ENCODE measurements at places on chromosomes 13 and 19.

- no peak for DNase-seq
Observed at GRCh38 chr19:29841559-29842367, 30.0 kb downstream of the CCNE1 start.

DNA sequence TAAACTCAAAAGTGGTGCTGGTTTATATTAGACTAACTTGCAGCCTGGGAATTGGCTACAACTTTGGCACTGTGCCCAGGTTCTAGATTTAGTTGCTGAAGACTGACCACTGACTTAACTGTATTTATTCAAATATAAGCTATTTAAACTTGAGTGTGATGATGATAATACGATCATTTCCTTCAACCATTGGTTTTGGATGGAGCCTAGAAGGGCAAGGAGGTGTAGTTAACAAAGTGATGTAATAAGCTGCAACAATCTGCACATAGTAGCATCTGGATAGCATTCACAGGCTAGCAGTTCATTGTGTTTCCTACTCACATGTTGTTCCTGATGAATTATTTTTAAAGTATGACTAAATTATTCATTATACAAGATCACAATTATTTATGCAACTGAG is 55.2 kb upstream of the DACH1 start:
- DNase-seq: no peak

DNA sequence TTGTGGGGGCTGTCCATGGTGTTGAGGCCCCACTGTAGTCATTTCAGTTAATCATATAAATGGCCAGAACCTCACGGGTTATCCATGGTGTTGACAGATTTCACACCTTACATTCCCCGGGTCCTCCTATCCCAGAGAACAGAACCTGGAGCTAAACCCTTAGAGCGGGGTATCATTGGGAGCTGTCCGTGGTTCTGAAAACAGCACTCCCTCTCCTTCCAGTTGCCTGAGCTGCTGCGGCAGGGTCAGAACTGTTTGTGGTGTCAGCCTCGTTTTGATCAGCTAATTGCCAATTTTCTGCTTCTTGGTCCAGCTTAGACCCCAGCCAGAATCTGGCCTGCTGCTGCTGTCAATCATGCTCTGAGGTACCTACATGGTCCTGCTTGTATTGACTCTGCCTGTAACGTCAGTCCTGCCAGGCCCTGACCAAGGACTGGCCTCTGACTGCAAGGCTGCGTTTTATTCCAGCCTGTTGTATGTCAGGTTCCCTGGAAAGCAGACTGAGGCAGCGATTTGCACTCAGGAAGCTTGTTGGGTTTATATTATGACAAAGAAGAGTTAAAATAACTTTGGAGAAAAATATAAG is 55.8 kb upstream of the KCTD15 start:
- no peak for DNase-seq

DNA sequence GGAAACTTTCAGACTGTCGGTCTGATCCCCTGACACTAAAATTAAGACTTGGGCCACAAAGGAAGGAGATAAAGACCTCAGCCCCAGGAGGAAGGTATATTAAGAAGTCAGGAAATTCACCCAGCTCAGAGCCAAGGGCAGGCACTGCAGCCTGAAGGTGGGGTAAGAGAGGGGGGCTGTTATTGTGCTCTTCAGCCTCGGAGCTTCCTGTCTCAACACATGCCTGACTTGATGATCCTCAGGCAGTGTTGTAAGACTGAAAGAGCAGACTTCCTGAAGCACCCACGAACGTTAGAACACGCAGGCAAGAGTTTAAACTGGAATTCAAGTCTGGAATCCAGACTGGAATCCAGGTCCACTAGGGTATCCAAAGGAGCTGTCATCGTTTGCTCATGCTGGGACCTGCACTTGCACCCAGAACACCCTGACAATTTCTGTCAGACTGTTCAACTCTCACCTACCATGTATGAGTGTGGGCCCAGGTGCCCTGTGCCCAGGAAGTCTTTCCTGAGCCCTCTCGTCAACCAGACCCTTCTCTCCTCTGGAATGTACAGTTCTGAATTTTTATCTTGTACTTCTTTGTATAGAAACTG is 10.7 kb upstream of the FLT1 start:
- DNase-seq: no peak

- no peak for DNase-seq
Observed at GRCh38 chr19:10361569-10362011, 18.8 kb downstream of the TYK2 start.

GRCh38 chr13:23667750-23668149 is 97.5 kb downstream of the TNFRSF19 start:
- no peak for DNase-seq

- DNase-seq: no peak
Observed at GRCh38 chr13:113489549-113490495, 689 bp downstream of the DCUN1D2 start.

- no peak for DNase-seq
Observed at GRCh38 chr13:101869553-101869952, 417.1 kb downstream of the ITGBL1 start.

DNA sequence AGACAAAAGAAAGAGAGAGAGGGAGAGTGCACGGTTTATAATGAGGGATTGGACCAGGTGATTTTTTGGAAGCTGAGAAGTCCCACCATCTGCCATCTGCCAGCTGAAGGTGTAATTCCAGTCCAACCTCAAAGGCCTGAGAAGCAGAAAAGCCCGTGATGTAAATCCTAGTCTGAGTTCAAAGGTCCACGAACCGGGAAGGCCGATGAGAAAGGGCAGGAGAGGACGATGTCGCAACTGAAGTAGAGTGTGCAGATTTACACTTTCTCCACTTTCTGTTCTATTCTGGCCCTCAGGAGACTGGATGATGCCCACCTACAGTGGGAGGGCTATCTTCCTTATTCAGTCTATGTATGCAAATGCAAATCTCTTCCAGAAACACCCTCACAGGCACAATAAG is 500.0 kb downstream of the DIAPH3 start:
- no peak for DNase-seq

DNA sequence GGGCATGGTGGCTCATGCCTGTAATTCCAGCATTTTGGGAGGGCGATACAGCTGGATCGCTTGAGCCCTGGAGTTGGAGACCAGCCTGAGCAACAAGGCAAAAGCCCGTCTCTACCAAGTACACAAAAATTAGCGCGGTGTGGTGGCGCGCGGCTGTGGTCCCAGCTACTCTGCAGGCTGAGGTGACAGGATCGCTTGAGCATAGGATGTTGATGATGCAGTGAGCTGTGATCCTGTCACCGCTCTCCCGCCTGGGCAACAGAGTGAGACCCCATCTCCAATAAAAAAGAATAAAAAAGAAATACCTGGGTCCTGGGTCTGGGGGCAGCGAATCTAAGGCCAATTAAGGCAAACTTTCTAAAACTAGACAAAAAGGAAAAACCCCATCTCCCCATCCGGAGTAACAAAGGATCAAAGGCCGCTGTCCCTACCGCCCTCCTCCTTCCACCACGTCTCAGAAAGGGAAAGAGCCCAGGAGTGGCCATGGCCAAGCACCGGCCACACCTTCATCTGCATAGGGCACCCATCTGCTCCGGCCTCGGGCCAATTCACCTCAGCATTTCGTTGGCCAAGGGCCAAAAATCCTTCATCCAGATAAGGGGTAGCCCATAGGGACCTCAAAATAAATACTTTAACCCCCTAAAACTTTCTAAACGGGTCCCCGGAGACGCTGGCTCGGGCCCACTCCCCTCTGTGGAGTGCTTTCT is 851 bp downstream of the ZNF320 start:
- no peak for DNase-seq

- DNase-seq: peak; percentile 49
Observed at GRCh38 chr19:41708481-41708880, at the start of gene CEACAM5. Gene CEACAM5 (plus strand): TSS chr19:41708626. CDS start chr19:41708732, 106 bp downstream.

DNA sequence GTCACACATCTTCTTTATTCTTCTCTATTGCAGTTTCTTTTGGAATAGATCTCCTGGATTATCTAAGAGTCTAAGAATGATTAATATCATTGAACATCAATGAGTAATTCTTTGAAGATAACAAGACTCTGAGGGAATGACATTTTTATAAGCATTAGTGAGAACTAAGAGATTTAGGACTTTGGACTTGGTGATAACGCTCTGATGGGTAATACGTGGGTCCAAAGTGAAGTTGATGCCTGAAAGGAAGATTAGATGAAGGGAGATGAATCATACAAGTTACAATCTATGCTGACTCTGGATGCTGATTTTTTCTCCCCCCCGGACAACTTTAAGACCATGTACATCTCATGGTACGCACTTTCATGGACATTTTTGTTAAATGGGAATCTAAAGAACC is 364.5 kb downstream of the GPC5 start:
- no peak for DNase-seq

- no peak for DNase-seq
Observed at GRCh38 chr19:8143041-8143440, 6.4 kb downstream of the FBN3 start.

GRCh38 chr13:80400865-80401426 is 60.0 kb upstream of the SPRY2 start:
- no peak for DNase-seq

DNA sequence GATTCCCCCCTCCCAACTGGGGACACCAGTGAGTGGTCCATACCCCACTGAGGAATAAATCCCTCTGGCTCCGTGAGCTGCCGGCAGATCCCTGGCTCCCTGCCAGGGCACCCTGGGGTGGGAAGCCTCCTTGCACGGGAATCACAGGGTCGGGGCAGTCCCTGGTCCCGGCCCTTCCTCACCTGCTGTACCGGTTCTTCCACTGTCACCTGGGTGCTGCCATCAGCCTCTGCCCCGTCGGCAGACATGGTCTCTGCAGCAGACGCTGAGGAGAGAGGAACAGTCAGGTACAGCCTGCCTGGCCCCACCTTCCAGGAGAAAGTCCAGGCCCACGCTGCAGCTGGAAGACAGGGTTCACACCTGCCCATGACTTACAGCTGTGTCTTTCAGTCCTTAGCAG is 6.3 kb downstream of the PLIN3 start:
- DNase-seq: no peak

DNA sequence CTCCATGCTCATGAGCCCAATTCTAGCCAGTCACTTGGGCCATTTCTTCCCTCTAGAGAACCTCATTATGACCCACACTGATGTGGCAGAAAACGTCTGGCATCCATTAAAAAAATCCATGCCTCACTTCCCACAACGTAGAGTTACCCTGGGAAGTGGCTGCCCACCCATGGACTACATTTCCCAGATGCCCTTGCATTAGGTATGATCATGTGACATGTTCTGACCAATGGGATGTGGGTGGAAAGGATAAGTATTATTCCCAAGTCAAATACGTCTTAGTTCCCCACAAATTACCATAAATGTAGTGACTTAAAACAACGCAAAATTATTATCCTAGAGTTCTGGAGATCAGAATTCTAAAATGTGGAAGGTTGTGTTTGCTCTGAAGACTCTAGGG is 47.9 kb upstream of the ZNRF4 start:
- DNase-seq: no peak

DNA sequence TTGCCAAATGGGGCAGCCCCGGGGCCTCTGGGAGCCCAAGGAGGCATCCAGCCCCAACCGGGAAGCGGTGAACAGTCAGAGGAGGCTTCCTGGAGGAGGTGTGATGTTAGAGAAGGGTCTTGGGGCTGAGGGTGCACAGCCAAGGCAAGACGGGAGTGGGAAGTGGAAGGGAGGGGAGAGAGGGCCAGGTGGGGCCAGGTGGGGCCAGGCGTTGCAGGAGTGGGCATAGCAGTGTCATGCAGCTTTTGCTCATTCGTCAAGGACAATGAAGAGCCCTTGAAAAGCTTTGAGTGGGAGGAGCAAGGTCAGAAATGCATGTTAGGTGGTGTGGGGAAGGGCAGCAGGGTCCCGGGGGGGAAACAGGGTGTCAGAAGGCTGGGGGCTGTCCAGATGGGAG is 1.8 kb downstream of the FBN3 start:
- DNase-seq: no peak

DNA sequence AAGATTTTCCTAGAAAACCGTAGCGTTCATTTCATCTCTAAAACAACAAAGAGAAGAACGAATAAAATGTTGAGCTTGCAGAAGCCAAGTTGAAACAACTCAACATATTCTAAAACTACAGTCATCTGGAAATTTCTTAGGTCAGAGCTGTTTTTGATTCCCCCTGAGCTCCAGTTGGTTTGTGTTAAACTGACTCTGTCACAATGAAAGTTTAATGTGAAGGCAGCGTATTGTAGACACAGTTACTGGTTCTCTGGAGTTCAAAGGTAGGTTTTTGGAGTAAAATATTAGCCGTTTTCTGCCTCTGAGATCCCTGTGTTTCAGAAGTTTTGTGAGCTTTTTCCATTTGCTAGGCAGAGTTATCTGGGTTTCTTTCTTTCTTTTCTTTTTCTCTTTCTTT is 2.2 kb downstream of the ARHGEF7 start:
- DNase-seq: no peak

DNA sequence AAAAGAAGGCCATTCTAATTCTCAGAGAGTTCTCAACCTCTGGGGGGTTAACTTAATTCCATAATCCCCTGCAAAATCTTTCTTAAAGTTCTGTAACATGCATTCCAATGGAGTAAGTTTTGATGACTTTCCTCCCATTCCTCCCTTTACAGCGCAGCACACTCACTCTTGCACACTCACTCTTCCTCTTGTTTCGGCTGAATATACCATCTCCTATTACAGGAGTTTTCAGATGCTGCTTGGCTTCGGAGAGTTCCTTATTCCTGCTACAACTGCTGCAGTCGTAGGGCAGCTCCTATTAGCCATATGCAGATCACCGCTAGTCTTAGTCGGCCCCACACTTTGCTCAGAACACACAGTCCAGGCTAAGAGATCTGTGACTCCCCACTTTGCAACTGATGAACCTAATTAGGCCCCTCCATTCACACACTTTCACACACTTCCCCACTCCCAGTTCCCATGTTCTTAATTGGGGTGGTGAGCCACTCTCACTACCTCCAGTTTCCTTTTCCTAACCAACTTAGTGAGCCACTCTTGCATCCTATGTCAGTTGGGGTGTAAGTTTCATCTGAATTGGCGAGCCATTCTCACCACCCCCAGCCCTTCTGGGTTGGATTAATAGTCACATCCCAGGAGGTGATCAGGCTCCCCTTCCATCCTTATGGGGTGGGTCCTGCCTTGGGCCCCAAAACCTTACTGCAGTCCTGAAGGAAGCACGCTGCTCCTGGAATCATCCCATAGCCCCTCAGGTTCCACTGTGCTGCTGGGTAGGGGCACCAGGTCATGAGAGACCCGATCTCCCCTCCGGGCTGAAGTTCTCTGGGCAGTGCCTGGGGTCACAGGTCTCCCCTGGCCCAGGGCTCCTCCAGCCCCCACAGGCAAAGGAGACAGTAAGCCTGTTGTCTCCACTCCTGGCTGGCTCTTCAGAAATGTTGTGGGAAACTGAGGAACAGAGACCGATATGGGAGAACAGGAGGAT is 53.9 kb downstream of the OR10H4 start:
- no peak for DNase-seq

Data from NCI-H187 treated with DMSO at 0.1 percent for 48 hours (cell line).